ENCODE measurements at places on chromosomes 5 and 9.

- DNase-seq, result no peak
These were observed 322.1 kb downstream of the FAM170A start for GRCh38 chr5:119951330-119951934.

GRCh38 chr9:80144406-80144805 is 572.6 kb downstream of the TLE4 start:
- no peak for DNase-seq

DNA sequence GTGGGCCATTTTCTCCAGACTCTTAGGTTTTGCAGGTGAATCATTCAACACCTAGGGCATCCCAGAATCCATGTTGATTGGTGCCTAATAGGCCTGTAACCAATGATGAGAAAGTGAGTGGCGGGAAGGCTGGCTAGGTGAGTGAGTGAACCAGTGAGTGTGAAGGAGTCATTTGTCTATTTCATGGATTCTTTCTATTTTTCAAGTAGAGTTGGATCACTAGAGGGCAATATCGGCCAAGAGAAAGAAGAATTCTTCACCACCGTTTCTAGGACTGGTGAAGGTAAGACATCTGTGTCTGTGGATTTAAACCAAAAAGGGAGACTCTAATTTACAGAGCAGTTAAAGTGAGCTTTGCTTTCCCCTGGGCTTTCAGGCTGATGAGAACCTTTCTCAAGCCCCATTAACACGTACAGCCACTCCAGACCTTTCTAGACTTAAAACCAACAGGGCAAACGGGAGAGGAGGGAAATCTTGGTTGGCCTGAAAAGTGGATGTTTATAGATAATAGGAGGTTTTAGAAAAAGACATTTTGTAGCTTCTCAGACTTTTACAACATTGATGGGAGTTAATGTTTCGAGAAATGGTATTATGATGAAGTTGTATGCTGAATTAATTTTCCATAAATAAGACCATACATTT is 114.3 kb upstream of the IL12B start:
- no peak for DNase-seq

GRCh38 chr9:114678795-114679194 is 3.2 kb downstream of the TEX48 start:
- DNase-seq, result no peak

GRCh38 chr9:112308588-112308987 is 24.8 kb downstream of the PTBP3 start:
- no peak for DNase-seq

- DNase-seq, result no peak
These were observed 20.3 kb downstream of the QSOX2 start for GRCh38 chr9:136225366-136225747.

- DNase-seq, result no peak
These were observed 1.6 kb downstream of the SRFBP1 start for GRCh38 chr5:121963392-121963791.

- DNase-seq, result no peak
These were observed 22.9 kb upstream of the SPATA31C2 start for GRCh38 chr9:88161144-88161543.

GRCh38 chr9:35269919-35270318 is 108.1 kb downstream of the UNC13B start:
- no peak for DNase-seq

DNA sequence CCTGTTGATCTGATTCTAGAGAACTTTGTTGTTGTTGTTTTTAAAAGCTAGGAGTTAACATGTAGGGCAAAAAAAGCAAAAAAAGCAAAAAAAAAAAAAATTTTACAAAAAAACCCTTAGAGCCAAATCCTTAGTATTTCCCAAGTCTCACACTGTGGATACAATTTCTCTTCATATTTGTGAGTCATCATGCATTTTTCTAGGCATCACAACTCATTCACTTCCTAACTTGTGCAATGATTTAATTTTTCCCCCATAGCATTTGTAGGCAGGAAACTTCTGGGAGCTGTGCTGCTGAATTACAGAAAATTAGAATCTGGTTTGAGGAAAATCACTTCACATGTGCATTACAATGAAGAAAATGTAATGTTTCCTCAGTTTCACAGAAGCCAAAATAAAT is 91.9 kb downstream of the MARCHF3 start:
- no peak for DNase-seq

- DNase-seq, result no peak
These were observed 89.2 kb upstream of the GAS1 start for GRCh38 chr9:87036506-87036905.

- DNase-seq, result no peak
These were observed 843.9 kb upstream of the DMAC1 start for GRCh38 chr9:8643464-8643863.

- no peak for DNase-seq
These were observed 9.1 kb upstream of the TRPM3 start for GRCh38 chr9:71130521-71130920.

- DNase-seq, result no peak
These were observed 107.6 kb upstream of the TNC start for GRCh38 chr9:115225459-115226116.

GRCh38 chr9:99516657-99517049 is 294.6 kb downstream of the SEC61B start:
- no peak for DNase-seq
